Cerebellum (tissue), 4 donors: ENCODE measurements at places on chromosomes 3 and 15. TPM values are rescaled to one million over a fixed set of nuclear protein-coding genes. Genes with fewer than 3 reads are reported as not detected.

DNA sequence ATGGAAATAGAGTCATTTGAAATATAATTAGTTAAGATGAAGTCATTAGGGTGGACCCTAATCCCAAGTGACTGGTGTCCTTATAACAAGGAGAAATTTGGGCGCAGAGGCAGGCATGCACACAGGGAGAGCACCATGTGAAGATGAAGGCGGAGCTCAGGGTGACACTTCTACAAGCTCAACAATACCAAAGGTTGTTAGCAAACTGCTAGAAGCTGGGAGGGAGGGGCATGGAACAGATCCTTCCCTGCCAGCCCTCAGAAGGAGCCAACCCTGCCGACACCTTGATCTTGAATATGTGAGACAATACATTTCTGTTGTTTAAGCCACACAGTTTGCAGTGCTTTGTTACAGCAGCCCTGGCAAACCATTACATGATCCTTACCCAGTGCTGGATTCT lies 57.8 kb downstream of the CCNL1 start:
- DNase-seq, result no peak

DAZL gene
- total RNA-seq, result 0.09 TPM

MESP2 gene
- 0.27 TPM for total RNA-seq

DNA sequence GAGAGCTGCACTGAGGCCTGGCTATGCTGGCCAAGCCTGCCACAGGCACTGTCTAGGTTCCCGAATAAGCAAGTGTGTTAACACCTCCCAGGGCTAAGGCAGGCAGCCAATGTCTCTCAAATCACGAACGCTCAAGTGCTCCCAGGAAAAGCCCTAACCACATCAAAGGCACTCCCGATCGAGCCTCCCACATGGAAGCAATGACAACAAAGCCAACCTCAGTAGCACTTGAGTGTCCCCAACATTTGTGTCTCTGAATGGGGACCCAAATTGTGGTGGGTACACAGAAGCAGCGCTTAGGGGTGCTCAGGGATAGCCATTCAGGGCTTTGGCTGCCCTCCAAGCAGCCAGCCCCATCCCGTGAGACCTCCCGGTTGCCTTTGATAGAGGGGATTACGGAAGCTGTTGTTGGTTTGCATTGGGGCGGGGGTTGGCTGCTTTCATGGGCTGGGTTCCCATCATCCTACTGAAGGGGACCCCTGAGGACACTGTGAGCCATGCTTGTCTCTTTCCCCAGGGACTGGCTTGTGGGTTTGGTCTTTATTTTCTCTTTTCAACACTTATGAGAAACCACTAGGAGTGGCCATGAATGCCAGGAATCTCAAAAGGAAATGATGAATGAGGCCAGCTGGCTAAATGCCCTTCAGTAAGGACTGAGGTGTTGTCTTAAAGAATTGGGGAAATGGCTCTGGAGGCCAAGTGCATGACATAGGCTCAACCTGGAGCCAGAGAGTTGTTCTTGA lies 234.1 kb upstream of the FEZF2 start:
- DNase-seq, result peak; percentile 42

DNA sequence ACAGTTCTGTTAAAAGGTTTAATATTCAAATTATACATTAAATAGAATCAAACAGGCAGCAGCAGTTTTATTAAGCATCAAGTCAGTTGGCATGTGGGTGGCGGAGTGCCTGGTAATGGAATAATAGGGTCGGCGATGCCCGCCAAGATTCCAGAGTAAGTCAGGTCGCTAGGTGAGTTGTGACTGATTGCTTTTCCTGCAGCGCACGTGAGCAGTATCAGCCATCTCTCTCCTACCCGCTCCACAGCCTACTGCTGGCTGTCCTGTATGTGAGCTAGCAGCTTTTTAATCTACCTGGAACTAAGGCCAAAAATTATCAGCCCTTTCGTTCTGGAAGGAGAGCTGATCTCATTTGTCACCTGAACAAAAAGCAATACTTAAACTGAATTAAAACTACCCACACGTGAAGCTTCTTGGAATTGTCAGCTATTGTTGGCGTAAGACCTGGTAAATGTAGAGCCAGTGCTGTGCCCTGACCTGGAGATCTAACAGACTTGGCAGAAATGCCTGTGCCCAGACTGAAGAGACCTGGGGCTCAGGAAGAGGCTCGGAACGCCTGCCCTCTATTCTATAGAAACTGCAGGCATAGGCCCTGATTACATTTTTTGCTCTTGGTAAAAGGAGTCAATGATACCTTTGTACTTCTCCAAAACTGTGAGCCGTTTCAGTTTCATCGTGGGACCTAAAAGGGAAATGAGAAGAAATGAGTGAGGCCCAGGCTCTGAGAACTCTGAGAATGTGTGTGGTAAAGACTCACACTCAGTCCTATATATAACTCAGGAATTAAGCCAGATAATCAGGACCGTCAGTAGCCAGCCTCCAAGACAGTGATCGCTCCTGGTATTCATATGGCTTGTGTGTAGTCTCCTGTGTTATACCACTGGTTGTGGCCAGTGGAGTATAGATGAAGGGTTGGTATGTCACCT lies 21.9 kb downstream of the IDH3A start:
- no peak for DNase-seq

- no peak for DNase-seq
These were observed 27.8 kb upstream of the RPL32 start for GRCh38 chr3:12869035-12869621.

- no peak for DNase-seq
These were observed 192.1 kb downstream of the CBLB start for GRCh38 chr3:105676621-105677300.

APOD gene
- total RNA-seq, result 5.2 TPM

DNA sequence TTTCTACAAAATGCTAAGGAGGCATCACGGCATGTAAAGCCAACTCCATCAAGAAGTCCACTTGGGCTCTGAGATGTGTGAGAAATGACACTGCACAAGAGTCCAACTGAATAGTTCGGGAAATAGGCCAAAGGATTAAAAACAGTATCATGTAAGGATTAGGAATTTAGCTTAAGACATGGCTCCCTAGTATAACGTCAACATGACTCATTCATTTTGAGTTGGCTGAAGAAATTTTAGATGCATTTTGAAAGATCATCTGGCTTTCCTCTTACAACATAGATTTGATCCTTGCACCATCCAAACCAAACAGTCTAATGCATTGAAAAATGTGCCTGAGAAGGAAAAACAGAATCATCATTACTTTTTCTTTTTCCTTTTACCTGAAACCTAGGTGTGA lies 109.3 kb upstream of the MME start:
- DNase-seq, result no peak

ZNF774 gene
- total RNA-seq, result 6.1 TPM

GRCh38 chr3:141426404-141427034 lies 58.2 kb downstream of the ZBTB38 start:
- DNase-seq, result peak; percentile 84

SLC12A8 gene
- 3.1 TPM for total RNA-seq

KNG1 gene
- total RNA-seq, result not detected

CYP1A2 gene
- not detected for total RNA-seq

- DNase-seq, result no peak
These were observed 43.9 kb downstream of the DTWD1 start for GRCh38 chr15:49664716-49665115.

DNA sequence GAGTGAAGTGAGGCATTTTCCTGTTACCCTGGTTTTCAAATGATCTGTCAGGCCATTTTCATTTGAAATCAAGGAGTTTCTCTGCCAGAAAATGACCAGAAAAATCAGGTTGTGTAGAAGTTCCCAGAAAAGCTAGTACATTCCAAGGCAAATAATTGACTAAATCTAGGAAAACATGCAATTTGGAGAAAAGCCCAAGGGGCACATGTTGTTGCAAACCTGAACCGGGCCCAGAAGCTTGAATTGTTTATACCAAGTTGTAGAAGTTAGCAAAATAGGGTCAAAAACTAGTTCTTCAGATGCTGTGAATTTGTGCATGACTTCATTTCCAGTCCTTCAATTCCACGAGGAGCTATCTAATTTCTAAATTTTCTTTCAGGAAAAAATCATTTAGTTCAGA lies 31.0 kb downstream of the TRIM42 start:
- no peak for DNase-seq

GRCh38 chr3:114205541-114205940 lies 26.7 kb upstream of the DRD3 start:
- DNase-seq, result no peak

DNA sequence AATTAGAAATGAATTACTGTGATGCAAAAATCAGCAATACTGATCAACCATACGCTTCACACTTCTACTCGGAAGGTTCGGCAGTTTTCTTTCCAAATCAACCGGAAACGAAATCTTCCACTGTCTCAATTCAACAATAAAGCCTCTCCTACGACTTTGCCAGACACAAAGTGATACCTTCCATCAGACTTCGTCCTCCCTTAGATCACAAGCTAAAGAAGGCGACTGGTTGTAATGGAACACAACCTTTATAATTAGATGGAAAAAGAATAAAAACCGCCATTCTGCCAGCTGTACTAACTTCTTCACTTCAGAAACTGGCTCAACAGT lies 618 bp downstream of the PARL start:
- DNase-seq, result no peak

DNA sequence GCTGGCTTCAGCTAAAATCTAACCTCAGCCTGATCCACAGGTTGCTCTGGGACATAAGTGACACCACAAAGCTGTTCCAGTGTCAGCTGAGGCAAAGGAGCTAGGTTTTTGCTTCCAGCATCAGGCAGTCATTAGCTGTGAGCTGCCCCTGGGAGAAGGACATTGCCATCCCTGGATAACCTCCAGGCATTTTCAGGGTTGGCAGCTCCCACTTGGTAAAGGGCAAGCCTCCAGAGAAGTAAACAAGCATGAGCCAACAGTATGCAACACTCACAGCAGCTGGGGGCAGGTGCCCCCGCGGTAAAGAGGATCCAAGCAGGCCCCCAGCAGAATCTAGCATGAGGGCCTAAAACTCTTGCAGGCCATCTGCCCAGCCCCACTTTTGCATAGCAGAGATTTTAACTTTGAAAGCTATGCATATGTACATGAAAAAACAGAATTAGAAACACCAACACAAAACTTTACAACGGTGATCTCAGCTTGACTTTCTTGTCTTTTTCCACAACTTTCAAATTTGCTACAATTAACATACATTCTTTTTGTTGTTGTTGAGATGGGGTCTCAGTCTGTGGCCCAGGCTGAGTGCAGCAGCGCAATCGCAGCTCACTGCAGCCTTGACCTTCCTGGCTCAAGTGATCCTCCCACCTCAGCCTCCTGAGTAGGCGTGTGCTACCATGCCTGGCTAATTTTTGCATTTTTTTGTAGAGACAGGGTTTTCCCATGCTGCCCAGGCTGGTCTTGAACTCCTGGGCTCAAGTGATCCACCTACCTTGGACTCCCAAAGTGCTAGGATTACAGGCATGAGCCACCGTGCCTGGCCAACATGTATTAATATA lies 83.8 kb upstream of the TPM1 start:
- peak; percentile 39 for DNase-seq

GRCh38 chr15:38069511-38070011 lies 135.1 kb downstream of the TMCO5A start:
- DNase-seq, result no peak

ARHGAP11A gene
- 20.8 TPM for total RNA-seq

DNA sequence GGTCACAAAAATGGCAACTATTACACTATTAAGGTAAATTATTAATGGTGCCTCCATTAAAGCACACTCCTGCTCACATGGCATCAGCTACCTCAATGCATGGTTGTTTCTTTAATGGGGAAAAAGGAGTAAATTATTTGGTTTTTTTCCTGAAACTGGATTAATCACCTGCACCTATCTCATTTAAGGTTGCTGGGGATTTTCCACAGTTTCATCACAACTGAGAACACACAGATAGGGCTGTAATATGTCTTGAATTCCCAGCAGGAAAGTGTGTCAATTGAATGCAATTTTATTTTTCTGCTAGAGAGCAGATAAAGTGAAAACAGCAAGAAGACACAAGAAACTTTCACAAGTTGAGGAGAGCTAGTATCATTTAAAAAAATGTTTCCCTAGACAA lies 36.4 kb downstream of the RFTN1 start:
- no peak for DNase-seq

ACKR4 gene
- total RNA-seq, result not detected

- DNase-seq, result no peak
These were observed 16.4 kb downstream of the NEK4 start for GRCh38 chr3:52754373-52754772.

THPO gene
- total RNA-seq, result 0.36 TPM

DNA sequence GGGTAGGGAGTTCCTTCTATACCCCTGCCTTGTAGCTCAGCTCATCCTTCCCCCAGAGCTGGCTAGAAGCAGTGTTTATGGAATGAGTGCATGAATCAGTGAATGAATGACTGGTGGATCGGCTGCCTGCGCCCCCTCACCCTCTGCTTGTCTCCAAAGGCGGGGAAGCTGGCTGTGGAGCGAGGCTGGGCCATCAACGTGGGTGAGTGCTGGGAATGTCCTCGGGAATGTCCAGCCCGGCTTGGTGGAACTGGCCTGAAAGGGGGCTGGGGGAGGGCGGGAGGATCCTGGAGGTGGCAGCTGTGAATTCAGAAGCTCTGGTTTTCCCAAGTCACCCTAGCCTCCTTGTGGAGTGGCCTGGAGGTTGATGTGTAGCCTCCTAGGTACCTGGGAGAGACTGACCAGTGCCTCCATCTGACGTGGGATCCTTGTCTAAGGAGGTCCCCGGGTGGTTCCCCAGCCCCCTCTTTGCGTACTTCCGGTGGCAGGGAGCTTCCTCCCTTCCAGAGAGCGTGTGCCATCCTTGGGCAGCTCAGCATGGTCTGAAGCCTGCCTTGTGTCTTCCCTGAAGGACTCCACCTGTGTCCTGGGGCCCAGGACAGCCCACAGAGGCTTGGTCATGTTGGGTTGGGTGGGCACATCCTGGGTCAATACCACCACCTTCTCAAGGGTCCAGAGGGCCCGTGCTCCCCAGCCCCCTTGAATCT lies 18.4 kb downstream of the HDAC11 start:
- no peak for DNase-seq

GRCh38 chr3:38823186-38823585 lies 7.2 kb upstream of the SCN10A start:
- DNase-seq, result no peak

DNA sequence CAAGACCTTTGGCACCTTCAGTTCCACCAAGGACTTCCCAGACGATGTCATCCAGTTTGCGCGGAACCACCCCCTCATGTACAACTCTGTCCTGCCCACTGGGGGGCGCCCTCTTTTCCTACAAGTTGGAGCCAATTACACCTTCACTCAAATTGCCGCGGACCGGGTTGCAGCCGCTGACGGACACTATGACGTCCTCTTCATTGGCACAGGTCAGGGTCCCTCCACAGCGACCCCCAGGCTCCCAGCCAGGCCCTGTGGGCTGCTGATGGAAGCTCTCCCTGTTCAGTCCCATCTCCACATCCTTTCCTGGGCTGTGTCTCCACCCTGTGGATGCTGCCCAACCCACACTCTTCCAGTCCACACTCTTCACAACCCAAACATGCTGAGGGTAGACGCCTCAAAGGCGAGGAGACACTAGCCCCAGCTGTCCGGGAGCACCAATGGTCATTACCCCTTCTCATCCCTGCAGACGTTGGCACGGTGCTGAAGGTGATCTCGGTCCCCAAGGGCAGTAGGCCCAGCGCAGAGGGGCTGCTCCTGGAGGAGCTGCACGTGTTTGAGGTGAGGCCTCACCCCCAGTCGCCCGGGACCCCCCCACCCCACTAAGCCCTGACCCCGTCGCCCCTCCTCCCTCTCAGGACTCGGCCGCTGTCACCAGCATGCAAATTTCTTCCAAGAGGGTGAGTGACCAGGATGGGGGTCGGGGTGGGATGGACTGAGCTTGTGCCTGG lies 4.3 kb upstream of the LSMEM2 start:
- no peak for DNase-seq
